ENCODE measurements at places on chromosomes 16 and 17. TPM values are rescaled to one million over a fixed set of nuclear protein-coding genes. Genes with fewer than 3 reads are reported as not detected.

GRCh38 chr16:70429888-70430666 is 8.8 kb downstream of the ST3GAL2 start:
- no peak for DNase-seq

Gene CCL11
- not detected for total RNA-seq

- DNase-seq, result no peak
Measured at GRCh38 chr17:37361543-37361942, 14.2 kb upstream of the C17orf78 start.

Gene C1QTNF8
- total RNA-seq, result not detected

GRCh38 chr17:46194393-46195216 is 1.4 kb upstream of the KANSL1 start:
- DNase-seq, result no peak

GRCh38 chr17:6636105-6636504 is 4.4 kb downstream of the KIAA0753 start:
- DNase-seq, result no peak

Gene TBC1D3C
- total RNA-seq, result not detected

Gene SREBF1
- total RNA-seq, result 39.0 TPM

Gene TBC1D3I
- not detected for total RNA-seq

DNA sequence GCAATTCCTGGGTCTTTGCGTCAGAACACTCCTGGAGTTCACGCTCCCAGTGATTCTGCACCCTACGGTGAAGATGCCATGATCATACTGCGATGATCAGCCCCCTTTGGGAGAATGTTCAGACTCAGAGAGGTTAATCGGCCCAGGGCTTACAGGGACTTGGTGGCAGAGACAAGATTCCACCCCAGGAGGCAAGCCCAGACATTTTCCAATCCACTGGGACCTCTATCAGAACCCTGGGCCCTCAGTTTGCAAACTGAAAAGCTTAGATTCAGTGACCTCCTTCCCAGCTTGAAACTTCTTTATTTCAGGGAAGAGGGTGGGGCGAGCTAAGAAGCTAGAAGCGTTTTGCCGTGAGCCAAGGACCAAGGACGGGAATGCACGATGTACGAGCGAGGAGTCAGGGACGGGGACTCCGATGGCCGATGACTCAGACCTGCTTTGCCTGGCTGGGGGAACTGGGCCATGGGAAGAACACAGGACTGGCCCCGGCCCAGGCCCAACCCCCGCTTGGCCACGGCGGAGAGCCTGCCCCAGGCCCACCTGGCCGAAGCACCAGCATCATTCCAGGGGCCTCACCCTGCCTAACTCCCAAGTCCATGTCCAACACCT is 34.7 kb downstream of the SOCS3 start:
- DNase-seq, result no peak

Gene NARF
- 31.9 TPM for total RNA-seq

DNA sequence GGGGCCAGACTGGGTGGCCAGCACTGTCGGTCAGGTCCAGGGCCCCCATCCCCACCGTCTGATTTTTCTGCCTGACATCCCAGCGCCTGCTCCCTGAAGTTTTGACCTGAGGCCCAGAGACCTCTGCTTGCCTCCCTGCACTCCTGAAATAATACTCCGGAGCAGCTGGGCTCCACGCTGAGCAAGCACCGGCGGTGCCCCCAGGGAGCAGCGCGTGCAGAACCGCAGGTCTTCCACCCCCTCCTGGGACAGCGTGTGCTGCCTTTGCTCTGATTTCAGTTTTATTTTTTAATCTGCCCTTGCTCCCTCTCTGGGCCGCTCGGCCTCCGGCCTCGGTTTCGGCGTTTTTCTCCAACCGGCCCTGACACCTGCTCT is 132.4 kb upstream of the GSE1 start:
- DNase-seq, result no peak

DNA sequence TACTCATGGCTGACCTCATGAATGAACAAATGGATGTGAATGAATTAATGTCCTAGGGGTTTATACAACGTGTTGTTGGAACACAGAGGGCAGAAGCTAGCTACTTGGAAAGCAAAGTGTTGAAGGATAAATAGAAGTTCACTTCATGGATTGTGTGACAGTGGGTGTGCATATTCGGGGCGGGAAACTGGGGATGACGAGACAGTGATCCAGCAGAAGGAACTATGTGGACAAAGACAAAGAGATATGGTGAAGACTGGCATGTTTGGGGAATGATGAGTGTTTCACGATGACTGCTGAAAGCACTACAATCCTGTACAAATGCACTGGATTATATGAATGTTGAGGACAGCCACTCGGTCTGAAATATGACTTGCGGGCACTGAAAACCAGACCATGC is 250.5 kb upstream of the C16orf82 start:
- no peak for DNase-seq

DNA sequence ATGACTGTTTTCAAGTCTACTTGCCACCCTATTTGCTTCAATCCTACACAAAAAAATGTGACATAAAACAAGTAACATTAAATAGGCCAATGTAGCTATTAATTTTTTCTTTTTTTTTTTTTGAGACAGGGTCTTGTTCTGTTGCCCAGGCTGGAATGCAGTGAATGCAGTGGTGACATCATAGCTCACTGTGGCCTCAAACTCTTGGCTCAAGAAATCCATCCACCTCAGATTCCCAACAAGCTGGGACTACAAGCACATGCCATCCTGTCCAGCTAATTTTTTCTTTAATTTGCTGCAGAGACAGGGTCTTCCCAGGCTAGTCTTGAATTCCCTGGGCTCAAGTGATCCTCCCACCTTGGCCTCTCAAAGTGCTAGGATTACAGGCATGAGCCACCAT is 29.4 kb downstream of the ANKFY1 start:
- no peak for DNase-seq

DNA sequence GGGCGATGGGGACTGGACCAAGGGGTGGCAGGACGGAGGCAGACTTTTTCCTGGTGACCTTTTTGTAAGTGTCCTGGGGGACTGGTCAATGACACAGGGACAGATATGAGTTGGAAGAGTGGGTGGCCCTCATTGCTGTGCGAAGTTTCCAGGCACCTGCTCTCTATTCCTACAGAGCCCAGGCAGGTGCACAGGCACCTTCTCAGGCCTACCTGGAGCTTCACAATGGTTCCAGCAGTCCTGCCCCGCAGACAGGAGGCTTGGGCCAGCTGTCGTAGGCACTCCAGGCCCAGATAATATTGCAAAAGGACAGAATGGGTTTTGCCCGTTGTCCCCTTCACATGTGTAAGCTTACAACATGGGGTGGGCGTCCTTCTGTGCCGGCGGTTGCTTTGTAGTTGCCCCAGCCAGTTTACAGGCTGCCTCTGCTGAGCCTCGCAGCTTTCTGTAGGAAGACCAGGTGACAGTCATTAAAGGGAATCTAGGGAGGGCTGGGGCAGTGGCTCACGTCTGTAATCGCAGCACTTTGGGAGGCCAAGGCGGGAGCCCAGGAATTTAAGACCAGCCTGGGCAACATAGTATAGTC is 84.3 kb downstream of the ARHGAP23 start:
- no peak for DNase-seq

DNA sequence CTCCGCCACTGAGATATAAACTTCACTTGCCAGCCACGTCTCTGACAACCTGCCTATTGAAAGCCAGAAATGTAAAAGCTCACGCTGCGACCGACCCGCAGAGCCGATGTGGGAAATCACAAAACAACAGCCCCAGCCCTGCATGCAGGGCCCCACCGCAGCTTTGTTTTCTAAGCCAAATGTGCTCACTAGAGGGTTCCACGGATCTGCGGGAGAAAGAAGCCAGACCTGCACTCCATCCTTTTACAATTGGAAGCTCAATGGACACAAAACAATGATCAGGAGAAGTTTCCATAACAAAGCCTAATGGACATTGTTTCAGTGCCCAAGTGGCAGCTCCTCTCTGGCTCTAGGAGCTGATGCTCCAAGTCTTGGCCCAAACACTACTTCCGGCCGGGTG is 33.1 kb downstream of the WIPI1 start:
- DNase-seq, result no peak

Gene RHBDL3
- 0.16 TPM for total RNA-seq

Gene AATF
- 47.2 TPM for total RNA-seq

DNA sequence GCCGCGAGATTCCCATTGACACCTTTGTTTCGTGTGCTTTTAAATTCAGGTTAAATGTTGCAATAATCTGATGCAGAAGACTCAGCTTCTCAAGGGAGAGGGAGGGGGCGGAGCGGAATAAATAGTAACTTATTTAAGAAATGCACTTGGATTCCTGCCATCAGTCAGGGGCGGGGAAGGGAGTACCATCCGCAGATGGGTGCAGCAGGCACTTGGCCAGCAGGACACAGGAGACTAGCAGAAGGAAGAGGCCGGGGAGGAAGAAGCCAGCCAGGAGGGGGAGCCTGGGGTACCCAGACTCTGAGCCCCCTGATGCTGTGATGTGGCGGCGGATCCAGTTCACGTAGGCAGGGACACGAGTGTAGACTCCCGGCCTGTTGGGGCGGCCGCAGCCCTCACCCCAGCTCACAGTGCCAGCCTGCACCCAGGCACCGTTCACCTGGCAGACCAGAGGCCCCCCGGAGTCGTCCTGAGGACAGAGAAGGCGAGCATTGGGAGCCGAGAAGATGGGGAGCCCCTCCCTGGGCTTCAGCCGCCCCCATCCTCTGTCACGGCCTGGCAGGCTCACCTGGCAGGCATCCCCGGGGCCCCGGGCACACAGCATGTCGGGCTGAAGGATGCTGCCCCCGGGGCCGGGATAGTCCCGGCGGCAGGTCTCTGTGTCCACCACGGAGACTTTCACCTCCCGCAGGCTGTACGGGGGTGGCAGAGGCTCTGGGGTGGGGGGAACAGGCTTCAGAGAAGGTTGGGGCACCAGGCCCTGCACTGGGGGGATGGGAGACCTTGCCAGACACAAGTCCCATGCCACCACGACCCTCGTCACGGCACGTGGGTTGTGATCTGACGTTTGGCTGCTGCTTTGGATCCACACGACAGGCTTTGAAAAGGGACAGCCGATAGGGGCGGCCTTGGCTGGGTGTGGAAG is 3.2 kb downstream of the TPSG1 start:
- no peak for DNase-seq

GRCh38 chr17:55734128-55734781 is 11.6 kb upstream of the TMEM100 start:
- no peak for DNase-seq

Gene CCL2
- total RNA-seq, result 7.4 TPM

Gene SMIM36
- not detected for total RNA-seq

Gene SOST
- total RNA-seq, result not detected

Gene LPCAT2
- 35.9 TPM for total RNA-seq

GRCh38 chr16:89358030-89359005 is 132.0 kb downstream of the ANKRD11 start:
- DNase-seq, result no peak

Gene PYDC1
- total RNA-seq, result not detected

Gene ZG16B
- not detected for total RNA-seq

DNA sequence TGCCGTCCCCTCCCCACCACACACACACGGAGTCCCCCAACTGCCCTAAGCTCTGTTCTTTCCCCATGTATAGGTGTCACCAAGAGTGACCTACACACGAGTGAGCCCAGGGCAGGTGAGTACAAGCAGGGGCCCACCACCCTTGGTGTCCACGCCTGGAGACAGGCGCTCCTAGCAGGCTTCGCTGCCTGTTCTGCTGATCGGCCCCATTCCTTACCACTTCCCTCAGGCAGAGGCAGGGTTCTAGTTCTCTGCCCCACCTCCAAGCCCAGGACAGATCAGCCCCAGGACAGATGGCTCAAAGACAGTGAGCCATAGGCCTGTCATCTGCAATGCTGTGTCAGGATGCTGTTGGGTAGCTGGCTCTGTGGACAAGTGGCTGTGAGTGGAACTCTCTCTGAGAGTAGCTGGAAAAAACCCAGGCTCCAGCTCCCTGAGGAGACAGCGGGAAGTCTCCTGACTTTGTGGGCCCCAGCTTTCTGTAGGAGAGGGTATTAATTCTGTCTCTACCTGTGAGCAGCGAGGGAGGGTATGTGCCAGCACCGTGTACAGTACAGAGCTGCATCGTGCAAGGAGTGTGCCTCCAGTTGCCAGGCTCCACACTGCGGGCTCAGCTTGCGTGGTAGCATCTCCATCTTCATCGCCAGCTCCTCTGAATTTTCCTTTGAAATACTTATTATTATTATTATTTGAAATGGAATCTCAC is 897 bp downstream of the TP53I13 start:
- no peak for DNase-seq

- DNase-seq, result no peak
Measured at GRCh38 chr16:90020260-90020837, 1.1 kb upstream of the DBNDD1 start.

DNA sequence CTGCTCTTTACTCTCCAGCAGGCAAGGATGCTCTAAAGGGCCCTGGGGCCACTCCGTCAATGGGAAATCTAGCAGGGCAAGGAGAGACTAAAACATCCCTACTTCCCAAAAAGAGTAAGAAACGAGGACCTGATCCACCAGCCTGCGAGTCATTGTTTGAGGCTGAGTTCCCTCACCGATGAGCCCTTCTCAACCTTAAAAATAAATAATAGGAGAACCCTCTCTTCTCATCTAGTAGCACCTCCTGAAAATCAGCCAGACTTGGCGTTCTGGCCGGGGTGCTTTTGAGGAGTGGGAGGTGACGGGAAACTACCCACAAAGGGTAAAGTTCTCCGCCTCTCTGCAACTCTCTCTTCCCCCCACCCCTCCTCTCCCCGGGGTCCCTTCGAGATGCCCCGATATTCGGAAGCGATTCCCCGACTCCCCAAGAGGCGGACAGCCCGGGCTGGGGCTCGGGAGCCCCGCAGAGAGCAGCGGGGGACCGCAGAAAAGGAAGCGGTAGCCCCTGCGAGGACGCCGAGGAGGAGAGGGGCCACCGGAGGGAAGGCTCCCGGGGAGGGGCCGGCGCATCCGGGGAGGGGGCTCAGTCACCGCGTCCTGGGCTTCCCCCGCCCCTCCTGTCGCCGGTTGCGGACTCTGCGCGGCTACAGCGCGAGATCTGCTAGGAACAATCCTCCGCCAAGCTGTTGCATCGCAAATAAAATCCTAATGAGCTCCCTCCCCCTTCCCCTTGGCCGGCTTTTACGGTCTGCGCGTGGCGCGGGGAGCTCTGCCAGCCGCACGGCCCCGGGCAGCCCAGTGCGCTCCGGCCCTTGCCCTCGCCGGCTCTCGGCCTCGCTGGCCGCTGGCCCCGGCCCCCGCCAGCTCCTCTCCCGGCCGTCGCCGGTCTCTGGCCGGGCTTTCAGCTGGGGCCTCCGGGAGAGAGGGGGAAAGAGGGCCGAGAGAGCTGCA is 1.3 kb downstream of the HOXB9 start:
- DNase-seq, result no peak

Gene OR4D1
- not detected for total RNA-seq

DNA sequence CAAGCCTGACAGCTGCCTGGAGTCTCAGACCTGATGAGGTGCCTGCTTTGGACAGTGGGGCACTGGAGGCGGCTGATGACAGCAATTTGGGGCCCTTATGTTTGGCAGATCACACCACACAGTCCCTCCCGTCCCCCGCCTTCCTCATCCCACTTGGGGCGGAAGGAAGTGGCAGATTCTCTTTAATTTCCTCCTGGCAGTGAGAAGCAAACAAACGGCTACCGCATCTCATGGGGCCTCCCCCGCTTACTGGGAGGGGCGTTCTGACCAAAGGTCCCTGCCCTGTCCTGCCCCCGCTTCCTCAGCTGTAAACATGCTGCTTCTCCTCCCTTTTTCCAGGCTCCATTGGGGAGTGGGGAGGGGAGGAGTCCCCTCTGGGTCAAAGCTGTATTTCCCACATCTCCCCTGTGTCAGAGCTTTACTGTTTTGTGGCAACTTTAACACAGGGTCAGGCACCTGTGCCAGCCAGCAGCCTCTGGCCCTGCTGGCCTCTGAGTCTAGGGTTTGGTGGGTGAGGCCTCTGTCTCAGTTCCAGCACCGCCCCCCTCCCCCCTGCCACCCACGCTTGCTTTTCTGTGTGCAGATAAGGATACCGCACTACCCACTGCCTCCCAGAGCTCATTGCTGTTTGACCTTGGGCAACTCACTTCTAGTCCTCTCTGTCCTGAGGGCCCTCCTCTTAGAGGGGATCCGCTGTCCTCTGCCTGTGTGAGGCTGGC is 5.4 kb upstream of the NFATC3 start:
- DNase-seq, result no peak

All from breast epithelium (tissue), 4 donors.